Effector CD8-positive, alpha-beta T cell (primary cell): ENCODE measurements at places on chromosomes 7 and 10.

- no peak for DNase-seq
Observed at GRCh38 chr10:75117995-75118394, 6.5 kb downstream of the SAMD8 start.

DNA sequence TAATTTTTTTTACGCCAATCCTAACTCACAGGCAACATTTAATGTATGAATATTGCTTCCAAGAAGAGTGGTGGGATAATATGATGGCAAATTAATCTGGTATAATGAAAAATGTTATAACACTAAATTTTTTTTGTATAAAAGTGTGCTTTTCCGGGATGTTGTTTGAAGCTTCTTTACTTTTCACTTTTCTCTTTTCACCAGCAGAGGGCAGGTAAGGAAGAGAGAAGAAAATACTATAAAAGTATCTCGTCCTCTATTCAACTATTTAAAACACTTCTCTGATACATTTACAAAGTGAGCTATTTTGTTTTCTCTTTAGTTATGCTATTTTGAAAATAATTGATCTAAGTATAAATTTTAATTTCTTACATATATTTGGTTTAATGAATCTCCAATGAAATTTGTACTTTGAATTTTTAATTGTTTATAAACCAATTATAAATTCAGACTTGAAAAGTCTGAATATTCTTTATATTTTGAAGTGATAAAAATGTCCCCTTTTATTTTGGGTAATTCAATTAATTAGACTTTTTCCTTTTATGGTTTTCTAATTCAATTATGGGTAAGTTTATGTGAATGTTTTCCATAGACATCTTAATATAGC, 20.7 kb upstream of the CFTR start:
- DNase-seq, result no peak

DNA sequence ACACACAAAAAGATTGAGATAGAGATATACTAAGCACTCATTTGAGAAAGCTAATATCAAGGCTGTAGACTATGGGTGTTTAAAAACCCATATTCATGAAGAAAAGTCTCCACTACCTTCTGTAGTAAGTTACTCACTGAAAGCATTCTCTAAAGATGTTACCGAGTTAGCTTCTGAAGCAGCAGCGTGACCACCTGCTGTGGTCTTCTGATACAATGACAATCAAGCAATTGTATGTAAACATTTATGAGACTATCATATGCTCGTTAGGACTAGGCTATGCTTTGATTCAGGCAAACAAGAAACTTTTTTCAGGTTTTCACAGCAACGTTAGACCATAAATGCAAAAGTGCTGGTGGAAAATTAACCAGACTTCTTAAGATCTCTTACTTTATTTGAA, 11.2 kb downstream of the RHOBTB1 start:
- no peak for DNase-seq

DNA sequence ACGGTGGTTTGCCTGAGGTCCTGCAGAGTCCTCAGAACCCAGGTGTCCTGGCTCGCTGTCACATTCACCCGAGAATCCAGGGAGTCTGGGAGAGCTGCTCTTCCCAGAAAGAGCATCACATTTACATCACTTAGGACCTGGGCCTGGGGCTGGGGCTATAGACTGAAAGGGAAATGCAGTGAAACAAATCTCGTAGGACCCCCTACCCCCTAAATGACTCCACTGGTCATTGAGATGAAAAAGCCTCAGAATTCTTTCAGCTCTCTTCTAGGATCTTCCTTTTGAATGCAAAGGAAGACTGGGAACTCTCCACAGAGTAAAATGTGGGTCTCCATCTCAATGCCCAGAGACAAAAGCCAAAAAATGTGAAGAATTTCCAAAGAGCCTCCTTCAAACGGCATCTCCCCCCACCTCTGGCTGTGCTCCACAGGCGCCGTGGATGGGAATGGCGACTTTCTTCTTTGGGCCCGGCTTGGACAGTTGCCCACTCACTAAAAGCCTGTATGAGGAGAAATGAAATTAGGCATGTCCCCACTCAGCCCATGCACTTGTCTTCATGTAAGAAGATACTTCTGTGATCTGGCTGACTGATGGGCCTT, 49.0 kb upstream of the PODXL start:
- DNase-seq, result no peak

GRCh38 chr10:119243488-119243887, 36.1 kb downstream of the GRK5 start:
- no peak for DNase-seq

- DNase-seq, result no peak
Observed at GRCh38 chr7:36115448-36116321, 37.4 kb upstream of the EEPD1 start.

DNA sequence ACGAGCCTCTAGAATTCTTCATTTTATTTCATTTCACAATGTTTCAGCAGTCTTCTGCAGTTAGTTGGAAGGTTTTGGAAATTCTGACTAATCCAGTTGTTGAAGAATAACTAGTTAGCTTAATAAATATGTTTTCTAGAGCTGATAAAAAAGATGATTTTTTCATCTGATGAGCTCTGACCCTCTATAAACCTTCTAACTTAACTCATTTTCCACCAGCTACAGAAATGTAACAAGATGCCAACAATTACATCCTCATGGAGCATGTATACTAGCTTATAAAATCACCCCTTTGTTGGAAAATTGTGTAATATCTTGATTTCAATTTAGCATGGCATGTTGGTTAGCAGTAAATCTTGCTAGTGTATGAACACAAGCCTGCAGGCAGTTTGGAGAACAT, 33.1 kb downstream of the KAT6B start:
- DNase-seq, result no peak

GRCh38 chr7:142094861-142095260, 16.7 kb upstream of the MGAM2 start:
- DNase-seq, result no peak

- no peak for DNase-seq
Observed at GRCh38 chr7:89623018-89623672, 531.1 kb upstream of the STEAP1 start.

DNA sequence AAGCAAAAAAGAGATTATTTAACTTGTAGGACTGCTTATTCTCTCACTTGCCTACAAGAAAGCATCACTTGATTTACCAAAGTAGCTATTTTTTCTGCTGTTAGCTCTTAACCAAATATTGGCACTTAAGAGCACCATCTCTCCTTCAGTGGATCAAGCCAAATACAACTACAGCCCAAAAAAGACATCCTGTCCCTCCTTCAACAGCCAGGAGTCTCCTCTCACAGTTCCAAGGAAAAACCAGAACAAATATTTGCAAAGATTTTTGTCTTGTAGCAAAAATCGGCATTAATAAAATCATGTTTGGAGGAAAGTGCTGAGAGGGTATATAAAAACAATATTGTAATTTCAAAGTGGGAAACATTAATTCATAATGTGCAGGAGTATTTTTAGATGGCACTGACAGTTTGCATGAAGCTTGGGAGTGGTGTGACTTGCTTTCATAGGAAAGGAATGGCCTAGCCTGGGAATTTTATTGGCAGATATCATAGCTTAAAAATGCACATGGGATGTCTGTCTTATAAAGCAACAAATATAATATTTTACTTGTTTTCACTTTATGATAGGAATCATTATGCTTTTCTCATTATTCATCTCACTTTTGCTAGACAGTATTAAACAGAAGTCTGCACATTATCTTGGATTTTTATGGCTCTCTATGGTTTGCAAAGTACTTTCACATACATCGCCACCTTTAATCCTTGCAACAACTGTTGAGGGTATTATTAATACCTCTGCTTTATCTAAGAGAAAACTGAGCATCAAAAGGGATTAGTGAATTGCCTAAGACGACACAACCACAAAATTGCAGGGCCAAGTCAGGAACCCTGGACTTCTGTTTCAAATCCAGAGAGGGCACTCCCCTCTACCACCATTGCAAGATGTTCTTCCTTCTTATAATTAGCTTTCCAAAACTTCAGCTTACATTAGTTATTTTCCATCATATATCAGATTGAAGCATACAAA, 103.5 kb downstream of the AGMO start:
- no peak for DNase-seq

DNA sequence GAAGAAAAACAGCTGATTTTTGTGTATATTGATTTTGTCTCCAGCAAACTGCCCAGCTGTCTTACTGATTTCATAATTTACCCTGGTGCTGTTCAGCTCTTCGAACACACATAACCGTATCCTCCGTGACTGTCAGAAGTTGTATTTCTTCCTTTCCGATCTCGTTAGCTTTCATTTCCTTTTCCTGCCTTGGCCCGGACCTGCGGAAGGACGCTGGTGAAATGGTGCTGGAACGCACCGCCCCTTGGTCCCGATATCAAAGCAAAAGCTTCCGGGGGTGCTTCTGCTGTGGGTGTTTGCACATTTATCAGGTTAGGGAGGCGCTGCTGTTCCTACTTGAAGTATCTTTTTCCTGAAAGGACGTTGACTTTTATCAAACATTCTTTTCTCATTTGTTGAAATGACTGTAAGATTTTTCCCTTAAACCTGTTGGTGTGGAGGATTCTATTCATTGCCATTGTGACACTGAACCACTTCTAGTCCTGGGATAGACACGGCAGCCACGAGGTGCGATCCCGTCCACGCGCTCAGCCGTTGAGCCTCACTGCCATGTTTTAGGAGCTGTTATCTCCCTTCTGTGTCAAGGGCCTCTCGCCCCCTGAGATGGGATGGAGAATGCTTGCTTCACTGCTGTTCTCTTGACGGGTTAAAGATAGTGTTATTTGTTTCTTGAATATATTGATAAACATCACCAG, 72.6 kb downstream of the FOXL3 start:
- peak; percentile 31 for DNase-seq

GRCh38 chr10:77545585-77545984, 92.0 kb downstream of the KCNMA1 start:
- no peak for DNase-seq

DNA sequence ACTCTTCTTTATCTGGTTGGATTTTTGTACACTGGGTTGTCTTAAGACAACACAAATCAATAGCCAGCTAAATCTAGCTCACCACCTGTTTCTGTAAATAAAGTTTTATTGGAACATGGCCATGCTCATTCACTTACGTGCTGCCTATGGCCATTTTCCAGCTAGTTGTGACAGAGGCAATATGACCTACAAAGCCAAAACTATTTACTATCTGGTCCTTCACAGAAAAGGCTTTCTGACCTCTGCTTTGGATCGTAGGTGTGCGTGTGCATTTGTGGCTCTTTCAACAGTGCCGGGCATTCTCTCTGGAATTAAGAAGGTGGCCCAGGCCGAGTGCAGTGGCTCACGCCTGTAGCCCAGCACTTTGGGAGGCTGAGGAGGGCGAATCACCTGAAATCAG, 45.5 kb downstream of the NRAP start:
- no peak for DNase-seq

GRCh38 chr10:29950391-29950790, 109.0 kb downstream of the JCAD start:
- DNase-seq, result no peak

DNA sequence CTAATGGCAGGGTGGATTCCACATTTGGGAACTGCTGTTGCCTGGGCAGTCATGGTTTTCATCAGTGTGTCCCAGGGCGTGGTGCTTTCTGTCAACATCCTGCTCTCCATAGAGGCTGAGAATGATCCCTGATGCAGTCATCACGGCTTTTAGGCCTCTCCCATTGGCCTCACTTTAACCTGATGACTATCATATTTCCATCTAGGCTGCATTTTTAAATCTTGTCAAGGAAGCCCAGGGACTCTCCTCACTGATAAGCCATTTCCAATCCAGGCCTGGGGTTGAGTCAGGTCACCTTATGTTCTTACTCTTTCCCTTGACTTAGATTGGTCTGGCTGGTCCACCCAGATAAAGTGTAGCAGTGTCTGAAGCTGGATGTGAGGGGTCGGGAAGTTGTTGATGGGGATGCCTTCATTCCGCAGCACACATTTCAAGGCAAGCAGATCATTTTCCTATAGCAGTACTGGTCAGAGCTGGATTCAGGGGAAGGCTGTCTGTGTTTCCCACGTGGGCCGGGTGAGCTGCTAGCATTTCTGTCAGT, 177.0 kb downstream of the AUTS2 start:
- DNase-seq, result no peak

DNA sequence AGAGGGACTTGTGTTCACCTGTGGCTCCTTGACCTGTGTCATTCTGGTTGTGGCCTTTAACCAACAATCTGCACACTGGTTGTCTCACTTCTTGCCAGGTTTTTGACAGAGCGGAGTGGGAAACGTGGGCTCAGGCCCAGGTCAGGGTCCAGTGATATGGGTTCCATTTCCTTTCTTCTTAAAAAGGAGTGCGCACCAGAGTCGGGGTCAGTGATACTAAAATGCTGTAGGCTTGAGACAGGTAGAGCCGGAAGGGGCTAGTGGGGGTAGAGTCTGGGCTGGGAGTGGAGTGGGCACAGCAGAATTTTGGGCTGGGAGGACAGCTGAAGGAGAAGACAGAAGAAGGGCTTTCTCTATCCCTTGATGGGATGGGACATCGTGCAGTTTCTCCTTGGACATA, 61.2 kb downstream of the SH2D4B start:
- DNase-seq, result no peak

GRCh38 chr10:100725869-100726426, 19.4 kb upstream of the PAX2 start:
- DNase-seq, result no peak

DNA sequence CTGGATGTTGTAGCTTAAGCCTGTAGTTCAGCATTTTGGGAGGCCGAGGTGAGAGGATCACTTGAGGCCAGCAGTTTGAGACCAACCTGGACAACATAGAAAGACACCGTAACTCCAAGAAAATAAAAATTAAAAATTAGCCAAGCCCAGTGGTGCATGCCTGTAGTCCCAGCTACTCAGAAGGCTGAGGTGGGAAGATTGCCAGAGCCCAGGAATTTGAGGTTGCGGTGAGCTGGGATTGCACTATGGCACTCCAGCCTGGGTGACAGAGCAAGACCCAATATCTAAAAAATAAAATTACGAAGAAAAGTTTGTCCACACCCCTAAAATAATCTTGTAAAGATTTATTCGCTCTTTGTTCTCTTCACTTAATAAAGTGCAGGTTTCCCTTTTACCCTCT, 951.0 kb downstream of the TYW1 start:
- DNase-seq, result no peak

GRCh38 chr10:79560160-79560709, at the start of gene SFTPA2:
Gene SFTPA2, minus strand, starts transcription at chr10:79560407. Its CDS starts 924 bp downstream, at chr10:79559483.
- no peak for DNase-seq

- no peak for DNase-seq
Observed at GRCh38 chr7:157430721-157431120, 93.9 kb downstream of the DNAJB6 start.

DNA sequence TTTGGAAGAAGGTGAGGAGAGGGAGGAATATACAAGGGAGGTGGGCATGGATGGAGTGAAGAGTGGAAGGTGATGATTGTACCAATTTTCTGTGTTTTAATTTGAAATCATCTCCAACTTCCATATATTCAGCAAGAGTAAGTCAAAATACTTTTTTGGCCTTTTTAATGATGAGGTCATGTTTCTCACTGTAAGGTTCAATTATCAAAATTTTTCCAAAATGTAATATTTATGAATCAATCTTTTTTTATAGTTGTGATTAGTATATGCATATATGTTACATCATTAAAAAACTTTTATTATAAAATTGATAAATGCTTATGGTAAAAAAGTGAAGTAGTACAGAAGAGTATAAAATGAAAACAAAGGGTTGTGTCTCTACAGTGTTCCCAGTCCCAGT, 40.7 kb downstream of the PRKAR2B start:
- DNase-seq, result no peak

GRCh38 chr10:101453791-101454718, 100.1 kb downstream of the BTRC start:
- no peak for DNase-seq

- no peak for DNase-seq
Observed at GRCh38 chr7:139339698-139340036, 1.5 kb upstream of the FMC1 start.
